Renal cortical epithelial cell (primary cell): ENCODE measurements at places on chromosomes 3 and 15. TPM values are rescaled to one million over a fixed set of nuclear protein-coding genes. Genes with fewer than 3 reads are reported as not detected.

C3orf20 gene
- not detected in 2 replicates for total RNA-seq

- peak; percentile 11 for DNase-seq
Observed at GRCh38 chr3:179953993-179954870, 82.5 kb downstream of the PEX5L start.

TUSC7 gene
- not detected in 2 replicates for total RNA-seq

DNA sequence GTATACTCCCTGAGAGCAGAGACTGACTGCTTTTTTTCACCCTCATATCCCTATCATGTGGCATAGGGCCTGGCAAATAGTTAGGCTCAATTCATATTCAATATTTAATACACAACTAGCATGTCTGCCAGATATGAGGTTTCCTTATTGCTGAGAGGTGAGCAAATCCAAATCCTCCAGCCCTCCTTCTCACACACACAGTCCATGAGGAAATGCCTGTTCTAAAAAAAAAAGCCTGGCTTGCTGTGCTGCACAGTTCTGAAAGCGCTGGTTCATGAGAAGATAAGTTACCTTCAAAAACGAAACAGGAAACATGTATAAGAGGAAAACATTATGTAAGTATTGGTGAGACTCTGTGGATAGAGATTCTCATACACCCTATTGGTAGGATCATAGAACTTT is 15.5 kb upstream of the ACAP2 start:
- no peak for DNase-seq

- no peak for DNase-seq
Observed at GRCh38 chr15:41860049-41860828, 21.6 kb downstream of the PLA2G4B start.

GRCh38 chr3:141686466-141687291 is 51.4 kb upstream of the RNF7 start:
- DNase-seq = peak; percentile 57

IQCH gene
- total RNA-seq = 3.0 and 14.0 TPM in 2 replicates

CSPG4 gene
- 0.35 TPM in 2 replicates for total RNA-seq

DNA sequence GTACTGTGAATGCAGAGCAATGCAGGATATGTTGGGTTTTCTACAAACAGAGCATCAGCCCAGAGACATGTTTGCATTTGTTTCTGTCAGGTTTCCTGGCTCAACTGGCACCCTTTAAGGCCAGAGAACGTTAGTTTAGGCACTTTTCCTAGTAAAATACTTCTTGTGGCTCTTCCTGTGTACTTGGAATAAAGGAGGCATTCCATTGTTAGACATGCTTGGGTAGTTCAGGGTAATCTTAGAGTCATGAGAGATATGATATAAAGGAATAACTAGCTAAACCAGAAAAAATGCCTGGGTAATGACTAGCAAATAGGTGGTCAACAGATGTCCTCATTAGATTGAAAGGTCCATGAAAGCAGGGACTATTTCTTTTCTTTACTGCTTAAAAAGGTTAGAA is 60.4 kb upstream of the RBM5 start:
- peak; percentile 72 for DNase-seq

DNA sequence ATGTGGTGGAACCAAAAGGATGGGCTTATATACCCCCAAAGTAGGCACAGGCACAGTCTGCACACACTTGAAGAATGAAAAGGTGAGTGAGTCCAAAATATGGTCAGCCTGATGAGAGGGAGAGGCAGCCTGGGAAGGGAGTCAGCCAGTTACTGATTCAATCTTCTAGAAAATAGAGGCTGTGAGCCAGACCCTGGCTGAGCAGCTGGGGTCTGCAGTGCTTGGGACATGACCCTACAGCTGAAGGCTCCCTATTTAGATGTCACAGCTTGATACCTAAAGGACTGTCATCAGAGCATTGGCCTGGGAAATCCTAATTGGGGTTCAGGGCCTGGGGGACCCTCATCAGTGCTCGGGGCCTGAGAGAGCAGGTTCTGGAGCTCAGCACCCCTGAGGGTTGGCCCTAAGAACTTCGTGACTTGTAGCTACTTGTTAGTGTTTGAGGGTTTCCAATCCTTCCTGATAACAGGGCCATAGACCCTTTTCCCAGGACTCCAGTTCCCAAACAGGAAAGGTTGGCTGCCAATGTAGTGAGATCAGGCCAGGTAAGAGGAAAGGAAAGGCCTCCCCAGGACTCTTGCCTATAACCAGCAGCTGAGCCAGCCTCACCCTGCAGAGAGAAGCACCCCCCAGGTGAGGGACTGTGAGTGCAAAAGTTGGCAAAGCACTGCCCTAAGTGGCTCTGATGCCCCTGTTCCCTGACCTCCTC is 54.7 kb upstream of the SLCO2A1 start:
- DNase-seq = no peak

DNA sequence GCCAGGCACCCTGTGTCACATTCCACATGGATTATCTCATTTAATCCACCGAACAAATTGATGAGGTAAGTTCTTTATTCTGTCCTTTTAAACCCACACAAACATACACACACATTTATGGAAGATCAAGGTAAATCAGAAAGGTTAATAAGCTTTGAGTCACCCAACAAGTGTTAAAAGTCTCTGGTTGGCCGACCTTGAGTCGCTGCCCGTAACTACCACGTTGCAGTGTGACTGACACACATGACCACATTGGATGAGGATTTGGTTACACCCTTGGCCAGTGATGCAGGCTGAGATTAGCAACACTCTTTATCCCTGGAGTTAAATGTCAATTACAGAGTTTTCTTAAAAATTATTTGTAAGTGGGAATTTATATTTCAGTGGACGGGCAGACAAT is 19.2 kb downstream of the FOXP1 start:
- peak; percentile 68 for DNase-seq

DNA sequence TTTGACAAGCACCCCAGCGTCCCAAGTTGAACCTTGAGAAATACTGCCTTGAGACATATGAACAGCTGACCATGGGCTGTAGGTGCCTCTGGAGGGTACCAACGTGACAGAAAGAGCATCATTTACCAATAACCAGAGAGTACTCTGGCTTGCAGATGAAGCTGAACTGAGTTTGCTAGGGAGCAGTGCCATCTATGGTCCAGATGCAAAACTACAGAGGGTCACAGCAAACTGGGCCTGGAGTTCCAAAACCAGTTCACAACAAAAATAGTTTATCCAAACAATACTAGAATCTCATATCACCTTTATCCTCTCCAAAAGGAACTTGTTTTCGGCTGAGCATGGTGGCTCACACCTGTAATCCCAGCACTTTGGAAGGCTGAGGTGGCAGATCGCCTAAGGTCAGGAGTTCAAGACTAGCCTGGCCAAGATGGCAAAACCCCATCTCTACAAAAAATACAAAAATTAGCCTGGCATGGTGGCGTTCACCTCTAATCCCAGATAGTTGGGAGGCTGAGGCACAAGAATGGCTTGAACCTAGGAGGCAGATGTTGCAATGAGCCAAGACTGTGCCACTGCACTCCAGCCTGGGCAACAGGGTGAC is 69.3 kb downstream of the CHAC1 start:
- peak; percentile 47 for DNase-seq

DNAJB8 gene
- not detected in 2 replicates for total RNA-seq

GPR176 gene
- total RNA-seq = 48.8 and 97.2 TPM in 2 replicates

AQP9 gene
- 0.35 and 0.40 TPM in 2 replicates for total RNA-seq

GRCh38 chr3:50414616-50415015 is 55.3 kb upstream of the TMEM115 start:
- no peak for DNase-seq

GRCh38 chr3:31275583-31275982 is 257.1 kb upstream of the STT3B start:
- no peak for DNase-seq

GRCh38 chr3:197378985-197379718 is 80.7 kb upstream of the DLG1 start:
- no peak for DNase-seq

- DNase-seq = peak; percentile 29
Observed at GRCh38 chr15:89472785-89473256, 23.6 kb downstream of the RHCG start.

DNA sequence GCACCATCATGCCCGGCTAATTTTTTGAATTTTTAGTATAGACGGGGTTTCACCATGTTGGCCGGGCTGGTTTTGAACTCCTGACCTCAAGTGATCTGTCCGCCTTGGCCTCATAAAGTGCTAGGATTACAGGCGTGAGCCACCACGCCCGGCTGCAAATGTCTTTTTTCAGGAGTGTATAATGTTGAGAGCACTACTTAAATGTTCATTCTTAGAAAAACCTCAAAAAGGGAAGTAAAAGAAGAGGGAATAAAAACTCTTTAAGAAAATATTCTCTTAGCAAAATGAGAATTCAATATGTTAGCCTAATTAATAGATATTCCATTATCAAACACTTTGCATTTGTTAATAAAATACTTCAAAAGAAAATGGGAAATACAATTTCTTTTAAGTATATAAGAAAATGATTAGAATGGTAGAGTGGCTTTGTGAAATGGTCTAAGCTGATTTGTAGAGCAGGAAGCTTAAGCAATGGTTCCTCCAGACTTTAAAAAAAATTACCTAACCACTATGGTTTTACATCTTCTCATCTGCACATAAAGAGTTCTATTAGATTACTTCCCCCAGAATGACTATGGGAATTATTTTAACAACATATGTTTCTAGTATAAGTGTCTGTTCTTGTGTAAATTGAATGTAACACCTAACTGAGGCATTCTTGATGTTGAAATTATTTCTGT is 226.7 kb upstream of the ALCAM start:
- DNase-seq = no peak

DNA sequence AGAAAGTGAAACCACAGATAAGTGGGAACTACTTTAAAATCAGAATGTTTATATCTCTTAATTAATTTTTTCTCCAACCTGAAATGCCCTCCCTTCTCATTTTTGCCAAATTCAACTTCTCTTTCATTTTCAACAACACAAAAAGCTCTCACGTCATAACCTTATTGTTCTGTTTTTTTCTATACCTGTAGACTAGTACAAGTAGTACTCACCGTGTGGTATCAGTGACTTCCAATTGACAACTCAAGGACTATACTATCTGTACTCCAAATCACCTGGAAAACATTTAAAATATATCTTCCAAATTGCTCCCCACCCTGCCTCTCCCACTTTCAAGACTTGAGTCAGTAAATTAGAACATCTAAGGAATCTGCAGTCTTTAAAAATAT is 72.8 kb upstream of the ZNF280D start:
- DNase-seq = no peak

PATL2 gene
- total RNA-seq = not detected in 2 replicates

ABHD2 gene
- 78.7 and 82.1 TPM in 2 replicates for total RNA-seq

DNA sequence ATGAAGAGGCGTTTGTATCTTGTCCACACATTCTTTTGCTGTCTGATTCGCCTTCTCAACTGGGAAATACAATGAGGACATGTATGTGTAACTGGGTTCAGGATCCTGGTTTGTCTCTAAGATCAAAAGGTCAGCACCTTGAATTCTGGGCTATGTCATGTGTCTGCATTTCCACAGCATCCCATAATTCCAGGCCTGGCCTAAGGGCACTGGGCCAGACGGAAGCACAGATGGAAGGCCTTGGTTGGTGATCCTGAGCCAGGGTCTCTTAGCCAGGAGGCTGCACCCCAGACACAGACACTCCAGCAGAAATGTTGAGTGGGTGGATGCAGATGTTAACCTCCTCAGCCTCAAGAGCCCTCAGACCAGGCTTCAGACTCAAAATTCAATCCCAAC is 23.7 kb upstream of the HERC1 start:
- DNase-seq = no peak

TCTA gene
- total RNA-seq = 14.8 and 32.6 TPM in 2 replicates

- no peak for DNase-seq
Observed at GRCh38 chr3:57961177-57961827, 46.9 kb upstream of the FLNB start.

DNA sequence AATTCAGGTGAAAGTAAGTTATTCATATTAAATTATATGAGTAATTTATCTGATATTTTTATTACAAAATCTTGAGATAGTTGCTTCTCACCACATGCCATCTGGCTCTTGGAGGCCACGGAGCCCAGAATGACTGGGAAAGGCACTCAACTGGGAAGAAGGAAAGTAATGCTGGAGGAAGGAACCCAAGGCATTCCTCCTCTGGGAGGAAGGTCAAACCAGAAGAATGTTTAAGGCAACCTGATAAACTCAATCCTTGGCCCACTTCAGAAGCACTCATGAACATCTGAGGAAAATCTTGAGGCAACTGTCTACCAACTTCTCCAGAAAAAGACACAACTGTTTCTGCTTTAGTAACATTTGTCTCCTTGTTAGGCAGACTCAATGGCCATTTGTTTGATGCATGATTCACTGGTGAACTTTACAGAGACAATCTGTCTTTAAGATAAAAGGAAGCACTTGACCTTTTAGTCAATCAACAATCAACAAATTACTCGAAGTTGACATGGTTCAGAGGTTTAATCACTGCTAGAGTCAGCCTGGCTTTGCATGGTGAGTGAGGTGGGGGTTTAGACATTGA is 261.4 kb upstream of the MME start:
- DNase-seq = peak; percentile 49

DPPA4 gene
- not detected in 2 replicates for total RNA-seq

- DNase-seq = no peak
Observed at GRCh38 chr3:25456723-25457670, 28.9 kb downstream of the RARB start.

GRCh38 chr15:73082812-73083211 is 30.5 kb downstream of the NEO1 start:
- DNase-seq = peak; percentile 79

HESX1 gene
- 0.55 TPM in 1 of 2 replicates, not detected in the other for total RNA-seq

GRCh38 chr15:70055601-70056051 is 42.1 kb downstream of the TLE3 start:
- no peak for DNase-seq

CFAP100 gene
- total RNA-seq = not detected in 2 replicates

MRAS gene
- total RNA-seq = 28.5 and 91.3 TPM in 2 replicates

PCOLCE2 gene
- 4.7 and 7.3 TPM in 2 replicates for total RNA-seq

GRCh38 chr3:73432023-73432705 is 192.6 kb downstream of the PDZRN3 start:
- DNase-seq = peak; percentile 33

DNA sequence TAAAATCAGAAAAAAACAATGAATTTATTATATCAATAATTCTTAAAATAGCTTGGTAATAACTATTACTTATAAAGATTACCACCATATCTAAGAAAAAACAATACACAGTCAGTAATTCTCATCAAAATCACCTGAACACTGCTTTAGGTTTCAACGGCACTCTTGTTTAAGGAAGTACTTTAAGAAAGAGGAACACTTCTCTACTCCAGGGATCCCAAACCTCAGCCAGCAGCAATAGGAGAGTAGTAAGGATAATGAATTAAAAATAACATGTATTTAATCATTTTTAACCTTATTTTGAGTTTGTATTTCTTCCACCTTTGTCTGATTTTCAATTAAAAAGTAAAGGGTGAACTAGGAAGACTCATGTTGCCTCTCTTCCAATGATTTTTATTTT is 494.0 kb upstream of the NR2F2 start:
- DNase-seq = no peak
